ENCODE measurements at places on chromosomes 7 and 10.

DNA sequence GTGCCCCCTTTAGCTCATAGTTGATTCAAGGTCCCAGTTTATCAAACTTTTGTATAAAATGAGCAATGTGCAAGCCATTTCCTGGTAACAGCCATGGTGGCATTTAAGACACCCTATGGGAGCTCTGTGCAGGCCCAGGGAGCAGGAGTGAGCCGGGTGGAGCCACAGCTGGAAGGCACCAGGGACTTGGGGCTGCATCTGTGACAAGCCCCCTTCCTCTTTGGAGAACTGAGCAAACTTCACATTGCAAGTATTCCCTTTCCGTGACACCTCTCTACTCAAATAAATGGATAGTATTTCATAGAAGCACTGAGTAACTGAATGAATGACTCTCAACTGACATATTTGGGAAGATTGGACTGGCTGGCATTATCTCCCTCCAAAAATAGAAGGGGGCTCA lies 558.7 kb upstream of the FOXK1 start:
- no peak for DNase-seq

DNA sequence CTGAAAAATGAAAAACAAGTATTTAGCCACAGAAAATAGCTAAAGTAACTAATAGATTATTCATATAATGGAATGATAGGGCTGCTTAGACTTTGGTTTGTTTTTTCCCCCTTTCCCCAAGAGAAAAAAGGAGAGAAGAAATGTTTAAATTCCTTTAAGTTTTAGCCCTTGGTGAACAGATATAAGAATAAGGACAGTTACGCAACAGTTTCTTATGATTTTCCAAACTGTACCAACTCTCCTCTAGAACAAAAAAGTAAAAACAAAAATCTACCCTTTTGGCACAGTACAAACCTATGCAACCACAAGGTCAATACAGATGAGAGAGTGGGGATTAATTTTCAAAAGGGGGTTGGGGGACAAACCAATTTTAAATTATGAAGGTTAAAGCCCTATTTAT lies 227.7 kb downstream of the CHCHD3 start:
- no peak for DNase-seq

DNA sequence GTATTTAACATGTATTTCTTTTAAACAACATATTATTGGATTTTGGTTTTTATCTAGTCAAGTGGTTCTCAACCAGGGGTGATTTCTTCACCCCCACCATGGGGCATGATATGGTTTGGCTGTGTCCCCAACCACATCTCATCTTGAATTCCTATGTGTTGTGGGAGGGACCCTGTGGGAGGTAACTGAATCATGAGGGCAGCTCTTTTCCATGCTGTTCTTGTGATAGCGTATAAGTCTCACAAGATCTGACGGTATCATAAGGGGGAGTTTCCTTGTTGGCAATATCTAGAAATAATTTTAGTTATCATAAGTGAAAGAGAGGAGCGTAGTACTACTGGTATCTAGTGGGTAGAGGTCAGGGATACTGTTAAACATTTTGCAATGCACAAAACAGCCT lies 37.6 kb downstream of the TMEM168 start:
- no peak for DNase-seq

- DNase-seq, result no peak
These were observed 9.7 kb downstream of the HYCC1 start for GRCh38 chr7:23004247-23004520.

DNA sequence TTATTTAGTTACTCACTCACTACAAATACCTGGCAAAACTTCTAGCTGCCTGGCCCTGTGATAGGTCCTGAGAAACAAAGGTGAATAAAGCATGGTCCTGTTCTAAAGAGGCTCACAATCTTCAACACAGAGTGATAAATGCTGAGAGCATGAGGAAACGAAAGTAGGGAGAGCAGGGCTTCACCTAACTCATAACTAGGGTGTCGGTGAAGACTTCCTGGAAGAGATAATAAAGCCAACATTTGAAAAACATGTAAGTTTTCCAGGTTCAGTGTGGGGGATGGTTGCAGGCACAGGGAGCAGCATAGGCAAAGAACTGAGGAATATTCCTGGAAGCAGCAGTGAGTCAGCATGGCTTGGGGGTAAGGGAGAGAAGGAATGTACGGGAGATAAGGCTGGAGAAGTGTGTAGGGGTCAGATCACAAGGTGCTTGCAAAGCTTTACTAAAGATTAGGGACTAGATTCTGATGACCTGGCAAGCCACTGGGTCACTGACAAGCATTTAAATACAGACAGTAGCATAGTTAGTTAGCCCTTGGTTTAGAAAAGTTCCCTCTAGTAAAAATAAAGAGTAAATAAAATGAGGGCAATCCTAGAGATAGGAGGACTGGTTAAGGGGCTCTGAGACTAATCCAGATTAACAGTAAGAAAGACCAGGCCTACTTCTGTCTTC lies 5.1 kb downstream of the KEL start:
- peak; percentile 19 for DNase-seq

GRCh38 chr7:22301790-22302189 lies 55.2 kb downstream of the RAPGEF5 start:
- DNase-seq, result no peak

- no peak for DNase-seq
These were observed 11.7 kb downstream of the RBP3 start for GRCh38 chr10:47359626-47360418.

GRCh38 chr7:48420206-48420605 lies 248.9 kb downstream of the ABCA13 start:
- DNase-seq, result no peak

- DNase-seq, result no peak
These were observed 87.8 kb downstream of the SPDYE5 start for GRCh38 chr7:75579899-75580298.

DNA sequence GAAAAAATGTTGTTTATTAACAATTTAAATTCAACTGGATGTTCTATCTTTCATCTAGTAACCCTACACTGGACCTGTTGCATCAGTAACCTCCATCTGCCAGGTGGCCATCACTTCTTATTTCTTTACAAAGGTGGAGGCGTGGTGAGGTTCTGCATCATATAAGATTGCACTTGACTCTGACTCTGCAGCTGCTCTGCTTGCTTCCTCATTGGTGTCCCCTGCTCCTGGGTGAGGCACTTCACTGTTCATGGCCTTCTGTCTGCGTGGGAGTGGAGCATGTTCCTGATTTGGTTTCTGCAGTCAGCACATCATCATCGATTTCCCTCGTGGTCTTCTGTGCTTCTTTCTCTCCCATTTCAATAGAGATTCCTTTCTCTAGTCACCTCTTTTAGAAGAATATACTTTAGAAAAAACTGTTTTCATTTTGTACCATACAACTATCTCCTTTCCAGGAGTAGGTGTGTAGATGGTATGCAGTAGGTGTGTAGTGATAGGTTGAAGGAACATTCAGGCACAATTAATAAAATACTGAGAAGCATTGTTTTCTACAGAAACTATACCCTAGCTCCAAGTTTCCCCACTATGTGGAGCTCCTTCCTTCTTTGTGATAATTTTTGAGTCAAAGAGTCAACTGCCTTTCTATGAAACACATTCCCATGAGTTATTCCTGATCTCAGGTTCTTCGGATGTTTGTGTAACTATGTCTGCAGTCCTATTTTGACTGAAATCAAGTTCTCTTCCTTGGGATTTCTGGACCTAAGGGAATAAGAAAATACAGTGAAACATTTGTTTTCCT lies 231.7 kb upstream of the CNTNAP2 start:
- peak; percentile 30 for DNase-seq

DNA sequence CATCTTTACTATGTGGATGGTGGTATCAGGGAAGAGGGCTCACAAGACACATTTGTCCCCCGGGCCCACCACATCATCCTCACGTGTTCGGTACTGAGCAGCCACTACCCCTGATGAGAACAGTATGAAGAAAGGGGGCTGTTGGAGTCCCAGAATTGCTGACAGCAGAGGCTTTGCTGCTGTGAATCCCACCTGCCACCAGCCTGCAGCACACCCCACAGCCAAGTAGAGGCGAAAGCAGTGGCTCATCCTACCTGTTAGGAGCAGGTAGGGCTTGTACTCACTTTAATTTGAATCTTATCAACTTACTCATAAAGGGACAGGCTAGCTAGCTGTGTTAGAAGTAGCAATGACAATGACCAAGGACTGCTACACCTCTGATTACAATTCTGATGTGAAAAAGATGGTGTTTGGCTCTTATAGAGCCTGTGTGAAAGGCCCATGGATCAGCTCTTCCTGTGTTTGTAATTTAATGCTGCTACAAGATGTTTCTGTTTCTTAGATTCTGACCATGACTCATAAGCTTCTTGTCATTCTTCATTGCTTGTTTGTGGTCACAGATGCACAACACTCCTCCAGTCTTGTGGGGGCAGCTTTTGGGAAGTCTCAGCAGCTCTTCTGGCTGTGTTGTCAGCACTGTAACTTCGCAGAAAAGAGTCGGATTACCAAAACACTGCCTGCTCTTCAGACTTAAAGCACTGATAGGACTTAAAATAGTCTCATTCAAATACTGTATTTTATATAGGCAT lies 9.1 kb upstream of the CSGALNACT2 start:
- DNase-seq, result no peak

- DNase-seq, result no peak
These were observed 21.6 kb upstream of the RNF148 start for GRCh38 chr7:122724366-122724765.

- no peak for DNase-seq
These were observed 85.8 kb upstream of the EGFR start for GRCh38 chr7:54932818-54933543.

DNA sequence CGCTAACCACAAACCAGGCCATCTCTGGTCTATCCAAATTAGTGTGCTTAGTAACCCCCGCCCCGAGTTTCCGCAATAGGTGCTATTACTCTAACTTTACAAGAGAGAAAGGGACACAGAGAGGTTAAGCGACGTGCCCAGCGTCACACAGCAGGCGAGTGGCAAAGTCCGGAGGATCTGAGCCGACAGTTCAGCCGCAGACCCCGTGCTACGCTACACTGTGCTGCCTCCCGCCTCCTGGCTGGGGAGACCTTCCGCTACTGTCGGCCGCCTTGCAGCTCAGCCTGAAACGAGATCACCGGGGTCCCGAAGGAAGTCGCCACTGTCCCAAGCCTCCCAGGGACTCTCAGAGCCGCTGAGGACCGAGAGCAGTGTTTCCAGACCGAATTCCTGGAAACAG lies 799 bp downstream of the INTS1 start:
- DNase-seq, result no peak

- DNase-seq, result peak; percentile 31
These were observed 136.4 kb upstream of the ASAH2 start for GRCh38 chr10:50387732-50388073.

GRCh38 chr7:106424476-106425016 lies 139.8 kb upstream of the NAMPT start:
- no peak for DNase-seq

- DNase-seq, result no peak
These were observed 197.0 kb upstream of the AGK start for GRCh38 chr7:141354251-141354650.

- no peak for DNase-seq
These were observed 14.6 kb upstream of the FZD1 start for GRCh38 chr7:91249506-91250233.

- no peak for DNase-seq
These were observed 21.8 kb upstream of the TECTB start for GRCh38 chr10:112261281-112261822.

GRCh38 chr7:105776986-105777910 lies 99.2 kb downstream of the ATXN7L1 start:
- DNase-seq, result no peak

GRCh38 chr10:55628260-55628701 lies 732.8 kb downstream of the ZWINT start:
- no peak for DNase-seq

GRCh38 chr7:4820405-4820966 lies 41.3 kb downstream of the PAPOLB start:
- DNase-seq, result no peak

DNA sequence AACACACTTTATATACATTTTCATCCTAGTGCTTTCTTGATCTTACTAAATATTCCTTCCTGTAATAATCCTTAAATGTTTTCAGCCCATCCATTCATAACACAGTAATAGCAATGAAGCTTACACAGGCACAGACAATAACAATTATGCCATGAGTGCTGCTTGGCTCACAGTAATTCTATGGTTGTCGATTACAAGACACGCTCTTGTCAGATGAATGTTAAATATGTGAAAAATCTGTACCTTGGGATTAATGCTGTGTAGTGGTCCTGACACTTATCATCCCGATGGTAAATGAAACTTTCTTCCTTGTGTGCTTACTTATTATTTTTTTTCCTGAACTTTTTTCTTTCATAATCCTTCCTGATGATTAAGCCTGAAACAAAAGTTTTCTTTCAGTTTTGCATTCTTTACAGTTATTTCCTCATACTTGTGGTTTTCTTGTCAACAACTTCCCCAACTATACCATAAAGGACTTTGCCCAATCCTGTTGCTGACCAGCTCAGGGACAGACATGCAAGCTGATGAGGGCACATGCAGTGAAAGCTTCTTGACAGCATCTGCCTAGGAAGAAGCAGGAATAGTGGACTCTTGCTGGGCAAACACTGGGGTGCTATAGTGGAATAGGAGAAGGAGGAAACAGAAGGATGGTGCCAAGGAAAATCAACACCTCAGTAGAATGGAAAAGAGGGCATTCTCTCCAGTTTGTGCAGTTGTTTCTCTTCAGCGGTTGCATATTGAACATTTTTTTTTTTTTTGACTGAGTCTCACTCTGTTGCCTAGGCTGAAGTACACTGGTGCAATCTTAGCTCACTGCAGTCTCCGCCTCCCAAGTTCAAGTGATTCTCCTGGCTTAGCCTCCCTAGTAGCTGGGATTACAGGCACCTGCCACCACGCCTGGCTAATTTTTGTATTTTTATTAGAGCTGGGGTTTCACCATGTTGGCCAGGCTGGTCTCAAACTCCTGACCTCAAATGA lies 6.7 kb upstream of the MGAM2 start:
- no peak for DNase-seq

- peak; percentile 85 for DNase-seq
These were observed 42.2 kb upstream of the HSPB1 start for GRCh38 chr7:76260171-76260703.

GRCh38 chr7:70638158-70639107 lies 493.5 kb upstream of the GALNT17 start:
- no peak for DNase-seq

DNA sequence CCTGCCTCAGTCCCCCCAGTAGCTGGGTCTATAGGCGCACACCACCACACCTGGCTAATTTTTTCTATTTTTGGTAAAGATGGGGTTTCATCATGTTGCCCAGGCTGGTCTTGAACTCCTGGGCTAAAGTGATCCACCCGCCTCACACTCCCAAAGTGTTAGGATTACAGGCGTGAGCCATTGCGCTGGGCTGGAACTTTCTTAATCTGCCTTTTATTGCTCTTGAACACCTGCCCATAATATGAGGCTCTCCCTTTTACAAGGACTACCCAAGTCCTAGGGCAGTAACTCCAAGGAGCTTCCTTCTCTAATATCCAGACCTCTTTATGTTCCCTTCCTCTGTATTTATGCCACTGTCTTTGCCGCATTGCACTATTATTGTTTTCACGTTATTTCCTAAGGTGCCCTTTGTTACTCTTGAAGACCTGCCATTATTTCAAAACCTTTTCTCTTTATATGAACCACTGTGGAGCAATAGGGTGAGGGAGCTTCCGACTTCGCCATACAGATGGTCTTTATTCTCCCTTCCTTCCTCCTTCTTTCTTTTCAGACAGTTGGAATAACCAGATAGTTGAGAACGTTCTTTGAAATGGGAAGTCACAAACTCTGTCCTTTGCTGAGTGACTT lies 36.3 kb upstream of the TCF7L2 start:
- DNase-seq, result no peak

All from NAMALWA (cell line).